ENCODE measurements at places on chromosomes 11 and 22. TPM values are rescaled to one million over a fixed set of nuclear protein-coding genes. Genes with fewer than 3 reads are reported as not detected.

- no peaks in the 10 kb centered on the region for H3K27me3 ChIP-seq
- no peak for DNase-seq
- H3K4me3 ChIP-seq: no peak overlapping the region
- peaks cover 38% of the 10 kb centered on the region for H3K4me1 ChIP-seq
These were observed 10.2 kb downstream of the AHNAK start for GRCh38 chr11:62536301-62536957.

The HTR3A gene
- total RNA-seq: not detected

- H3K4me3 ChIP-seq: no peak overlapping the region
- H3K4me1 ChIP-seq: no peaks in the 10 kb centered on the region
- no peaks in the 10 kb centered on the region for H3K36me3 ChIP-seq
These were observed 673 bp upstream of the PANX2 start for GRCh38 chr22:50169774-50170341.

- no peak overlapping the region for H3K27ac ChIP-seq
- H3K27me3 ChIP-seq: no peaks in the 10 kb centered on the region
- DNase-seq: no peak
- no peaks in the 10 kb centered on the region for H3K36me3 ChIP-seq
- no peaks in the 10 kb centered on the region for H3K4me1 ChIP-seq
These were observed 25.5 kb upstream of the CREB3L1 start for GRCh38 chr11:46251954-46252353.

DNA sequence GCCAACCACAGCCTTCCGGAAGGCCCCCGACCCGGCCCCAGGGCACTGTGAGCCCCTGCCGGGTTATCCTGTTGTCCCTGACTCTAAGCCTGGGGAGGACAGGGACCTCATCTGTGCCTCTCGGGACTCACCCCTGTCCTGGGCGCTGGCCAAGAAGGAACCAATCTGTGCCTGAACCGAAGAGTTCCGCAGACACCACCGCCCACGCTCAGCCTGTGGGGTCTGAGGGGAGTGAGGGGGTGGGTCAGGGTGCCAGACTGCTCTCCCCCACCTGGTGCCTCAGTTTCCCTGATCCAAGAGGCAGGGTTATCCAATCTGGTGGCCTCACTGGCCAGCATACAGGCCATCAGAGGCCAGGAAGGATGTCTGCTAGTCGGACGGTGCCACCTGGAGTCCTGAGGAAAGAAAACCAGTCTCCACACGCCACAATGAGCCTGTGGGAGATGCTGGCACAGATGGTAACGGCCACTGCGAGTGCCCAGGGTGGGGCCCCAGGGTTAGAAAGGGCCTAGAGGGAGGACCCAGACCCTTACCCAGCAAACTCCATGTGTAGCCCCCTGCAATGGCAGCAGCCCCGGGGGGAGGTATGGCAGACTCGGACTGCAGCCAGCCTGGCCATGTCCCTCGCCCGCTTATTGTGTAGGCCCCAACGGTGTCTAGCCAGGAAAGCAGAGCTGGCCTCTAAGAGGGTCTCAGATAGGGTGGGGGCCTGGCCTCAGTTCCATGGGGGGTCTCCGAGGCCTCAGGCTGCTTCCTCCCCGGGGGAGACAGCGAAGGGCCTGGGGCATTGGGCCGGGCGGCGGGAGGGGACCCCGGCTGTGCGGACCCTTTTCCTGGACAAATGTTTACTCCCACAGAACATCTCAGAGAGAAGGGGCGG is 827 bp upstream of the TNNT3 start:
- no peaks in the 10 kb centered on the region for H3K4me1 ChIP-seq
- no peaks in the 10 kb centered on the region for H3K36me3 ChIP-seq
- H3K4me3 ChIP-seq: no peak overlapping the region
- DNase-seq: no peak

- no peaks in the 10 kb centered on the region for H3K36me3 ChIP-seq
- no peak overlapping the region for H3K27ac ChIP-seq
- DNase-seq: no peak
These were observed 149.1 kb downstream of the CTTN start for GRCh38 chr11:70547386-70547785.

DNA sequence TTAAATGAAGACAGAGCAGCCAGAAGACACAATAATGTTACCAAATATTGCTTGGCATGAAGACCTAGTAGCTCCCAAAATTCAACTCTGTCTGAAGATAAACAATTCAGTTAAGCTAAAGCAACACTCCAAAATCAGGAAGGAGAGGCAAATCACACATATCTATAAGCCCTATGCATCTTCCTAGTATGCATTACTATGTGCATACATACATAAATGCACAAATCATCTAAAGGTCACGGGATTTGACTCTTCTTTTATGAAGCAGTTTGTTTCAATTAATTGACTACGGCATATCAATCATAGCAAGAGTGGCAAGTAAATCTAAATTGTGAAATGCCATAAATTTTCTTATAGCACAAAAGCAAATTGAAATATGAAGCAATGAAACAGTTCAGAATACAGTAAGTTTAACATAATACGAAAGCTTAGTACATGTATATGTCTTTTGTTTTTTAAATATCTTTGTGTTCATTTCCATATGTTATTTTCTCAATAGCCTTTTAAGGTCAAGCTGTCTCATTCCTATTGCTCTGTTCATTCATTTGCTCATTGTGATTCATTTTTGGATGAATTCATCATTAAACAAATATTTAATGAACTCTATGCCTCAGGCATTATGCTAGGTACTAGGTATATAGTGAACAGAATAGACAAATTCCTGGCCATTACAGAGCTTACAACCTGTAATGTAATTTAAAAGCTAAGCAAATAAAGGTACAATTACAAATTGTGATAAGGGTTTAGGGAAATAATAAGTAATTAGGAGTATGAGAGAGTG is 540.5 kb downstream of the DLG2 start:
- no peaks in the 10 kb centered on the region for H3K27me3 ChIP-seq
- H3K36me3 ChIP-seq: no peaks in the 10 kb centered on the region
- no peak for DNase-seq
- H3K4me1 ChIP-seq: no peaks in the 10 kb centered on the region
- H3K27ac ChIP-seq: no peak overlapping the region

GRCh38 chr11:12944889-12945288 is 64.2 kb upstream of the RASSF10 start:
- H3K4me1 ChIP-seq: no peaks in the 10 kb centered on the region
- peaks cover 6% of the 10 kb centered on the region for H3K27me3 ChIP-seq
- no peak overlapping the region for H3K27ac ChIP-seq
- no peak for DNase-seq

DNA sequence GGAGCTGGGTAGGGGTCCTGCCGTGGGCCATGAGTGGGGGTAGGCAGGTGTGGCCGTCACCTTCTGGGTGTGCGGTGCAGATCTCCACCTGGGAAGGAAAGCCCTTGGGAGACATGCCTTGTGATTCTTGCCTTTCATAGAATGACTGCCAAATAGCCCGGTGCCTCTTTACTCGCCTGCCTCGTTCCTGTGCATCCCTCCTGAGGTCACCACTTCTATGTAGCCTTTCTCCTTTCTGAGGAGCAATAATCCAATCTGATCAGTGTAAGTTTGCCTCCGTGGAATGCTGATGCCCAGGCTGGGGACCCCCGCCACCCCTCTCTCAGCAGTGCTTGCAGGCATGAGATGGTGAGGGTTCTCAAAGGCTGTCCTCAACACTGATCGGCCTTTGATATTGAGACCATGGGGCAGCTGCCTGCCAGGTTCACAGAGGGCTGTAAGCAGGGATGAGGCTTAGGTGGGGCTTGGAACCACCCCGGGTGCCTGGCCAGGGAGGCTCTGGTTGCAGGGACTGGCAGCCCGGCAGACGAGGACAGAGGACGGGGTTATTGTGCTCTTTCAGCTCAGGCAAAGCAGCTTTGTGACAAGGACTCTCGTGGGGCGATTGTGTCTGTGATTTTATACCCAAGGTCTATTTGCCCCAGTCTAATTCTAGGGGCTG is 86.1 kb upstream of the WNT7B start:
- no peaks in the 10 kb centered on the region for H3K27me3 ChIP-seq
- no peak overlapping the region for H3K27ac ChIP-seq
- no peak for DNase-seq

The HTATIP2 gene
- total RNA-seq: 25.6 TPM

The LSP1 gene
- 453 TPM for total RNA-seq

DNA sequence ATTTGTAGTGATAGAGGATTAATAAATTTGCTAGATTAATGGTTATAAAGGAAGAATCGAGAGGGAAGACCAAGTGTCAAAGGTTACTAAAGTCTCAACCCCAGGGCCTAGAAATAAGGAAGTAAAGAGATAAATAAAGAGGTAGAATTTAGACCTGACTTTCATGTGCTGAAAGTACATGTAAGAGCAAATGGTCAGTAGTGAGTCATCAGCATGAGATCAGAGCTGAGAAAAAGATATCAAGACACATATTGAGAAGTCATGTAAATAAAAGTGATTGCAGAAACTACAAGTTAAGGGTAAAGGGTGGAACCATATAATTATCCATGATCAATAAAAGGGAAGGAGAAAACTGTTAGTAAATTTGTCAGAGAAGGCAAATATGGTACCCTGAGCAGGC is 1.4 kb upstream of the OR8B8 start:
- H3K4me3 ChIP-seq: no peak overlapping the region
- no peaks in the 10 kb centered on the region for H3K4me1 ChIP-seq

GRCh38 chr22:30357650-30358215 is 926 bp downstream of the CCDC157 start:
- no peaks in the 10 kb centered on the region for H3K27me3 ChIP-seq
- H3K36me3 ChIP-seq: peaks cover 14% of the 10 kb centered on the region
- no peak overlapping the region for H3K4me3 ChIP-seq

DNA sequence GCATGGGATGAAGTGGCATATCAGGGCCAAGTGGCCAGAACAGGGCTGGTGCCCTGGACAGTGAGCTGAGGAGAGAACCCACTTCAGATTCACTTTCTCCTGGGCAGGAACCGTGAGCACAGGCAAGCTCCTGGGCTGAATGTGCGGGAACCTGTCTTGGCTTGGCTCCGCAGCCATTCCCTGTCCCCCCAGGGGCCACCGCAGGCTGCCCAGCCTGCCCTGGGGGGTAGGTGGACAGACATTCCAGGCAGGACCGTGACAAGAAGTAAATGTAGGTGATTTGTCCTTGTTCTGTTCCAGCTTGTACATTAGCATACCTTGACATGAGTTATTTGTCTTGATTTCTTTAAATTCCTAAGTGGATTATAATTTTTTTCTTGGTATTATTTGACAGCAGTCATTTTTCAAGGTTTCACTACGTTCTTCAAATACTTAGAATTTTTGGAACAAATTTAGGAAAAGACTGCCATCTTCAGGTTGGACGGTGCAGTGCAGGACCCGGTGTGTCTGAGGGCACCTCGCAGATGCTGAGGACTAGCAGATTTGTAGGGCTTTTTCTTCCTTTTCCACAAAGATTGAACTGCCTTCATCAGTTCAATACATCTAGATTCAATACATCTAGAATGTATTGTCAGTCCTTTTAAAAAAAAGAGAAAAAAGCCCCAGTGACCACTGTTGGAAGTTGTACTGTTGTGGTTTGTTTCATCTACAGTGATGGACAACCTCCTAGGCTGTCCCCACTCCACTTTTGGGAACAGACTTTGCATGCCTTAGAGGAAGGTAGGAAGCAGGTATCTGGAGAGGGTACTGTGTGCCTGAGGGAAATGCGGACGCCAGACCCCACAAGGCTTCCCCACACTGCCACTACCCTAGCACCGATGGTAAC is 115.1 kb upstream of the RASSF10 start:
- H3K27me3 ChIP-seq: peaks cover 5% of the 10 kb centered on the region
- H3K27ac ChIP-seq: no peak overlapping the region
- DNase-seq: peak; percentile 9
- H3K4me3 ChIP-seq: no peak overlapping the region

DNA sequence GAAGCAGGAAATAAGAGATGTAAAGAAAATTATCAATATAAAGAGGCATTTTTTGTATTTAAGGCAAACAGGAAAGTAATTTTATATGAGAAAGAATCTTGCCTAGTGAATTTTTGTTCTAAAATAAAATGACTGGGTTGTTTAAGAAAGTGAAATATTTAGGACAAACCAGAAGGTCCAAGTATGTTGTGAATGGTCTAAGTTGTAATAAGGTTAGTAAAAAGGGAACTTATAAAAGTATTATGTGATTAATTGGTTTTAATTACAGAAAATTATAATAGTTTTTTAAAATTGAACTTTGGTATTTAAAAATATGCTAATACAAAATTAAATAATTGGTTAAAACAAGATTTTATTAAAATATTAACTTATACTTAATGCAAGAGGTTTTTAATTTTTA is 26.6 kb upstream of the EI24 start:
- H3K27me3 ChIP-seq: no peaks in the 10 kb centered on the region
- H3K27ac ChIP-seq: no peak overlapping the region
- DNase-seq: no peak
- no peak overlapping the region for H3K4me3 ChIP-seq
- H3K36me3 ChIP-seq: no peaks in the 10 kb centered on the region

DNA sequence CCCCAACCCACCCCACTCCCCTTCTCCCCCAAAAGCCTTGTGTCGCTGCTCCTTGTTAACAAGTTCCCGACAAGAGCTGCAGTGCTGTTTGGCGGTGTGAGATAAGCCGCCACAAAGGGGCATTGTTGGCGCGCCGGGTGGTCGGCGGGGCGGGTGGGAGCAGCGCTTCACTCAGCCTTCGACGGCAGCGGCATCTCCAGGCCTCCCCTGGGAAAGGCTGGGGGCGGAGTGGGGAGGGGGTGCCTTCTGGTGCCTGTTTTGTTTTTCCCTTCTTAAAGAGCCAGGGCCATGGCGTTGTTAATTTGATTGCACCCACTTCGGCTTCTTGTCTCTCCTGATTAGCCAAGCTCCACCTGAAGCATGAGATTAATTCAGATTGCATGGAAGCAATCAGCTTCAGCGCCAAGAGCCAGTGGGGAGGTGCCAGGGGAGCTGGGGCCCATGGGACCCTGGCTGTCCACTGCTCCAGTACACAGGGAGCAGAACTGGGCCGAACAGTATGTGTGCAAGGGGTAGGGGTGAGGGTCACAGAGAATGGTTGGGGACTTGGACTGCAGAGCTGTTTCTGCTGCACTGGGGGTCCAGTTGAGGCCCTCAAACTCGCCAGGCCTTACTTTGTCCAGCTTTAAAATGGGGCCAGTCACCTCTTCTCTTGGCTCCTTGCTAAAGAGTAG is 165.1 kb downstream of the CEP164 start:
- no peaks in the 10 kb centered on the region for H3K4me1 ChIP-seq
- H3K27me3 ChIP-seq: no peaks in the 10 kb centered on the region
- H3K27ac ChIP-seq: no peak overlapping the region
- no peak for DNase-seq
- H3K4me3 ChIP-seq: no peak overlapping the region

- H3K36me3 ChIP-seq: no peaks in the 10 kb centered on the region
- no peak for DNase-seq
- H3K27ac ChIP-seq: no peak overlapping the region
- no peak overlapping the region for H3K4me3 ChIP-seq
- H3K27me3 ChIP-seq: peaks cover 5% of the 10 kb centered on the region
- H3K4me1 ChIP-seq: no peaks in the 10 kb centered on the region
These were observed 95.1 kb downstream of the PIWIL4 start for GRCh38 chr11:94662065-94662779.

GRCh38 chr22:21043860-21044535 is 1.7 kb upstream of the LRRC74B start:
- no peak overlapping the region for H3K27ac ChIP-seq
- H3K36me3 ChIP-seq: no peaks in the 10 kb centered on the region
- H3K27me3 ChIP-seq: no peaks in the 10 kb centered on the region

GRCh38 chr11:425301-425700 is 10.5 kb upstream of the SIGIRR start:
- H3K27me3 ChIP-seq: no peaks in the 10 kb centered on the region
- H3K27ac ChIP-seq: no peak overlapping the region
- H3K4me1 ChIP-seq: no peaks in the 10 kb centered on the region
- peaks cover 3% of the 10 kb centered on the region for H3K36me3 ChIP-seq
- no peak overlapping the region for H3K4me3 ChIP-seq
- DNase-seq: no peak

The SNX32 gene
- total RNA-seq: 0.44 TPM

Measured in CD4-positive, CD25-positive, alpha-beta regulatory T cell (primary cell).